ENCODE measurements at places on chromosomes 1 and 21.

DNA sequence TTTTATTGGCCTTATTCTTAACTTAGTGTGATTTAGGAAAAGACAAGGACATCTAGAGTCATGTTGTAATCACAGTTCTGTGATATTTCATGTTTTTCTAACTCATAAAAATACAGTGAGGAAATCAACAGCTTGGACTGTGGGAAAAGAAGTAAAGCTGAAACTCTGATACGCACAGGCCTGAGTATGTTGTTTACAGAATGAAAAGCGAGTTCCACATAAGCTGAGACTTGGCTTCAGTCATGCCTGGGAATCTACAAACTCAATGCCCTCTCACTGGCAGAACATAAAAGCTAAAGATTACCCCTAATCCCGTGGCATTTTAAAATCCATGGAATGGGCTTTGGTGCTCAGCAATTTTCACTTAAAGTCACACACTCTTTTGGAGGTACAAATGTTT lies 23.6 kb upstream of the ATP5PO start:
- ATAC-seq = no peak

DNA sequence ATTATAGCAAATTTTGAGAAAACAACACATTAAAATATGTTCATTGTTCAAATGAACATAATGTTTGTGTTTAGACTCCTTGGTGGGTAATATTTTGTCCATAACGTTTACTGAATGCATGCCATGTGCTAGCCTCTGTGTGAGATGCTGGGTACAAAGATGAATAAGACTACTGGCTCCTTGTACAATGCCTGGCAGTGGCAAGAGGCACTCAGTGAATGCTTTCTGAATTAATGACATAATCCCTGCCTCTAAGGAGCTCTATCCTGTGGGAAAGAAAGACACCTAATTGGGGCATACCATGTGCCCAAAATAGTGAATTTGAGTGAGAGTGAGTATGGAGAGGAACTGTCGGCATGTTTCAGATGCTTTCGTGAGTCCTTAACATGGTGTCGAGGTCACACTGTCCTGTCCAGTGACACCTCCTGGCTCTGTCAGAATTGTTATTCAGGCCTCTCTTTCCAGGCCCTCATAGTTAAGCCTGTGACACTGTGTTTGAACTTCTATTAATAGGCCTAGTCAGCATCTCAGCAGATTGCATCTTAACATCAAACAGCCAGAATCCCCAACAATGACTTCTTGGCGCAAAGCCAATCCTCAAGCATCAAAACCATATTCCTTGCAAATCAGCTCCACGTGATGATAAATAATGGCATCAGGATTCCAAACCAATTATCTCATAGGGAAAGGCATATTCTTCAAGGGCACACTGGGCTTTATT lies 32.8 kb upstream of the S1PR1 start:
- no peak for ATAC-seq

- no peak for ATAC-seq
These were observed 89.6 kb upstream of the HNRNPU start for GRCh38 chr1:244953901-244954300.

GRCh38 chr1:44223187-44223610 lies 9.9 kb downstream of the DMAP1 start:
- no peak for ATAC-seq

DNA sequence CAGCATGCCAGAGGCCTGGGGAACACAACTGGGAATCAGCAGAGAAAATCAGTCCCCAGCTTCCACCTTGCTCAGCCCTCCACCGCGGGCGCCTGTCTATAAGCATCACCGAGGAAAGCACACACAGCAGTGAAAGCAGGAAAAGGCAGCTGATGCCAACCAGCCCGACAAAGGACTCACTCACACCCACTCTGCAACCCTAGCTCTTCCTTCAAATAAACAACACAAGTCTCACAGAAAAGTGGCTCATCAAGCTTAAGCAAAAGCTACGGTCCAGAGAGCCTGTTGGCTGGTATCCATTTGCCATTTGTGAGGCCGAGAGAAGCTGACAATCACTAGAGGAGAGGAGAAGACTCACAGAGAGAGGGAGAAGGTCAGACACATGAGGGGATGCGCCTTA lies 27.1 kb downstream of the MRAP start:
- no peak for ATAC-seq
